Glutamatergic neuron (in vitro differentiated cells): ENCODE measurements at places on chromosomes 16 and 17. TPM values are rescaled to one million over a fixed set of nuclear protein-coding genes. Genes with fewer than 3 reads are reported as not detected.

DNA sequence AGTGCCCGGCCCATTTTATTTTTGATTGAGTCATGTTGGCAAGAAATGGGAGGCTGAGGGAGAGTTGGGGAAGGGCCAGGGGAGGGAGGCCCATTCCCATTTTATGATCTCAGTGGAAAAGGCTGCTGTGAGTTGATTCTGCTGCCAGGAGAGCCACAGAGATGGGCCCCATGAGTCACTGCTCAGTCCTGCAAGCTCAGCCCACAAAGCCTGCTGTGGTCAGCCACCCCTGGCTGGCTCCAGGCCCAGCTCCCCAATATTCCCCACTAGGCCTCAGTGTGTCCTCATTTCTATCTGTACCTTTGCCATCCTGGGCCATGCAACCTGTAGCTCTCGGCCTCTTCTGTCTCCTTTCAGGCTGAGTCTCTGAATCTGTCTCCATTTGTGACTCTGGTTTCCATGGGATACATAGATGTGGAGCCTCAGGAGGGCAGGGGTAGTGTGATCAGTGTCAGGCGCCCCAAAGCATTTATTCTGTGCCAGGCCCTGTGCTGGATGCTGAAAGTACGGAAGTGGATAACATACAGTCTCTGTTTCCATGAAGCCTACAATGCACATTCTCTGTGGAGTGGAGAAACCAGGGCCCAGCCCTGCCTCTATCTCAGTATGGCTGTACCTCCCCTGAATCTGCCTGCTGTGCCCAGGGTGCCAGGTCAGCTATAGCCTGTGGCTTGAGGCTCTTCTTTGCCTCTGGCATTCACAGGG lies 1.9 kb upstream of the PLEKHG4 start:
- no peak for DNase-seq
- H3K27ac ChIP-seq: no peak overlapping the region
- no peak overlapping the region for H3K4me3 ChIP-seq
- no peaks in the 10 kb centered on the region for H3K4me1 ChIP-seq
- no peaks in the 10 kb centered on the region for H3K36me3 ChIP-seq

- peak overlapping the region; percentile 28 for H3K27ac ChIP-seq
- H3K4me3 ChIP-seq: peak overlapping the region; percentile 88
- no peaks in the 10 kb centered on the region for H3K36me3 ChIP-seq
- DNase-seq: peak; percentile 67
- peaks cover 27% of the 10 kb centered on the region for H3K4me1 ChIP-seq
- H3K27me3 ChIP-seq: peaks cover 20% of the 10 kb centered on the region
These were observed 466 bp downstream of the NEUROD2 start for GRCh38 chr17:39607057-39607850.

Gene KRTAP4-9
- total RNA-seq: not detected

DNA sequence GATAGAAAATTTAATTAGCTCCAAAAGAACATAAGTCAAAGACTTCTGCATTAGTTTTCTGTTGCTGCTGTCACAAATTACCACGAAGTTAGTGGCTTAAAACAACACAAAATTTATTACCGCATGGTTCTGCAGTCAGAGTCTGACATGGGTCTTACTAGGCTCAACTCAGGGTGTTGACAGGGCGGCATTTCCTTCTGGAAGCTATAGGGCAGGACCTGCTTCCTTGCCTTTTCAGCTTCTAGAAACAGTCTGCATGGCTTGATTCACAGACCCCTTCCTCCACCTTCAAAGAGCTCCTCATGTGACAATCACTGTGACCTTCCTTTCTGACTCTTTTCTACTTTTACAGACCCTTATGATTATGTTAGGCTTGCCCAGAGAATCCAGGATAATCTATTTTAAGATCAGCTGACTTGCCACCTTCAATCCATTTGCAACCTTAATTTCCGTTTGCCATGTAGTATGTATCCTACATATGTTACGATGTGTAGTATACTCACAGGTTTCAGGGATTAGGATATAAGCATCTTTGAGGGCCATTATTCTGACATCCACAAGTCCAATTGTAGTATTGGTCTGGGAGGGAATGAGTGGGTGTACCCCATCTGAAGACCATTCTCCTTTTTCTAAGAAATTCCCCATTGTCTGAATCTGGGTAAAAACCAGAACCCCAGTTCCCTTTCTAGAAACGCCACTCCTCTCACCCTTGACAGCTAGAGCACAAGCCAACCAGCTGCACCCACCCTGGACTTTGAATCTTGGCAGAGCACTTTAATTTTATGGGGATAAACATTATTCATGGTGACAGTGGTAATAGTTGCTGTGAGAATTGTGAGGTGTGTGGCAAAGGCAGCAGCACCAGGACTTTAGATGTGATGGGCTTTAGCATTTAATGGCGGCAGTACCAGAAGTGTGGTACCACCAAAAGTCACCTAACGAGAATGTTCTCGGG lies 265.5 kb downstream of the KCNJ2 start:
- peaks cover 2% of the 10 kb centered on the region for H3K27me3 ChIP-seq
- no peaks in the 10 kb centered on the region for H3K4me1 ChIP-seq
- no peak for DNase-seq
- H3K36me3 ChIP-seq: no peaks in the 10 kb centered on the region
- H3K27ac ChIP-seq: no peak overlapping the region

Gene COPS3
- total RNA-seq: 71.7 TPM

GRCh38 chr16:51557670-51558069 lies 406.6 kb upstream of the SALL1 start:
- no peak overlapping the region for H3K4me3 ChIP-seq
- H3K27me3 ChIP-seq: peaks cover 5% of the 10 kb centered on the region
- no peaks in the 10 kb centered on the region for H3K36me3 ChIP-seq
- no peak overlapping the region for H3K27ac ChIP-seq
- no peak for DNase-seq

GRCh38 chr17:5364156-5364555 lies 55.3 kb downstream of the NUP88 start:
- H3K27me3 ChIP-seq: peaks cover 7% of the 10 kb centered on the region
- no peak for DNase-seq
- H3K27ac ChIP-seq: no peak overlapping the region
- H3K36me3 ChIP-seq: no peaks in the 10 kb centered on the region
- H3K4me3 ChIP-seq: no peak overlapping the region

Gene FN3K
- 33.7 TPM for total RNA-seq

- no peak overlapping the region for H3K4me3 ChIP-seq
- H3K36me3 ChIP-seq: no peaks in the 10 kb centered on the region
- DNase-seq: no peak
These were observed 17.3 kb downstream of the FA2H start for GRCh38 chr16:74757349-74757748.

Gene CHRNE
- 0.69 TPM for total RNA-seq

DNA sequence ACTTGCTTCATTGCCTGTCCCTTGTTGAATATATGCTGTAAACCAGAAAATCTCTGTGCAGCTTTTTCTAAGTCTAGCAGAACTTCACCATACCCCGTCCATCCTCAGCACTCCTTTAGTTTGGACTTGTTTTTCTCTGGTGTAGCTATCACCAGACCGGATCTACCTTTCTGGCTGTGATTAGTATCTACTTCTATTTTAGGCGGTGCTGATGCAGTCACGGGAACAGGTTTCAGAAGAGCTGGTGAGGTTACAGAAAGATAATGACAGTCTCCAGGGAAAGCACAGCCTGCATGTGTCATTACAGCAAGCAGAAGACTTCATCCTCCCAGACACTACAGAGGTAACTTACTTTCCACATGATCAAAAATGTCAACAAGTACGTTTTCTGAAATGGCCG lies 46.4 kb downstream of the NUP88 start:
- peak overlapping the region; percentile 48 for H3K27ac ChIP-seq
- H3K27me3 ChIP-seq: peaks cover 2% of the 10 kb centered on the region
- DNase-seq: no peak
- peaks cover 5% of the 10 kb centered on the region for H3K4me1 ChIP-seq
- no peaks in the 10 kb centered on the region for H3K36me3 ChIP-seq
- H3K4me3 ChIP-seq: no peak overlapping the region

Gene NRN1L
- total RNA-seq: 1.0 TPM

Gene PRDM7
- not detected for total RNA-seq

DNA sequence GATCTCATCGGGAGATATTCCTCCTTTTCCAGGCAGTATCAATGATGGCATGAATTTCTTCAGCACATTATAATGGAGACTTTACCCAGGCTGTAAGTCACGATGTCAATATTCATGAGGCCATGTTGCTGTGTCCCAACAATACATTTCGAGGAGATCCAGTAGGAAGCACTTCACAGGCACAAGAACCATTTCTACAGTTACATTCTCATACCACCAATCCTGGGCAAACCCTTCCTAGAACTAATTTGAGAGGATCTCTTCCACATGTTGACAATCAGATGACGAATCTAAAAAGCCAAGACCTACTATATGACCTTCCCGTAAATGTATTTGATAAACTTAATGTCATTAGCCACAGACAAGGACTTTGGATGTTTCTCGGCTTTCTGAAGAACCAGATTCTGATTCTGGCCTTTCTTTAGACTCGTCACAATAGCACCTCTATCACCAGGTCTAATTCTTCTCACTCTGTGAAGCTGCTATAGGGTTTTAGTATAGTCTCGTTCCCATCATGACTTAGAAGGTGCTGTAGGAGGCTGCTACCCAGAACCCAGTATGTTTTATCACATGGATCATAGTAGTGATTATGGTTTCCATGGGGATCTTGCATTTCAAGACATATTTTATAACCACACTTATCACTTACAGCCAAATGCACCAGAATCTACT lies 40.2 kb downstream of the C16orf87 start:
- peak overlapping the region; percentile 60 for H3K27ac ChIP-seq
- peaks cover 6% of the 10 kb centered on the region for H3K27me3 ChIP-seq
- peaks cover 25% of the 10 kb centered on the region for H3K36me3 ChIP-seq
- no peak for DNase-seq
- no peaks in the 10 kb centered on the region for H3K4me1 ChIP-seq
- H3K4me3 ChIP-seq: peak overlapping the region; percentile 83

DNA sequence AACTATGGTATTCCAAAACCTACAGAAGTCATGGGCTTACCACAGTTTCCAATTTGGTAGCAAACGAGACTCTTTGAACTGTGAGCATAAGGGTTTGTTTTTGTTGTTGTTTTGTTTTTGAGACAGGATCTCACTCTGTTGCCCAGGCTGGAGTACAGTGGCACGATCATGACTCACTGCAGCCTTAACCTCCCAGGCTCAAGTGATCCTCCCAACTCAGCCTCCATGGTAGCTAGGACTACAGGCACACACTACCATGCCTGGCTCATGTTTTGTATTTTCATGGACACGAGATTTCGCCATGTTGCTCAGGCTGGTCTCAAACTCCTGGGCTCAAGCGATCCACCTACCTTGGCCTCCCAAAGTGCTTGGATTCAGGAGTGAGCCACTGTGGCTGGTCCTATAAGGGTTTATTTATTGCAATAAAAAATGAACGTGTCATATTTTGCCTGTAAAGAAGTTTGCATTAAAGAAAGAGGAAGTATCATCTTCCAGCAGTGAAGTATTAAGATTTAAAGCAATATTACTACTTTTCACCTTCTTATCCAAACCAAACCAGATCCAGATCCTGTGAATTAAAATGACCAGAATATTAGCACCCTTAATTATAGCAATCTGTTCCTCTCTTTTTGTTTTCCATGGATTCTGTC lies 37.2 kb downstream of the KCNJ2 start:
- no peak for DNase-seq
- no peaks in the 10 kb centered on the region for H3K27me3 ChIP-seq
- H3K27ac ChIP-seq: no peak overlapping the region
- no peak overlapping the region for H3K4me3 ChIP-seq

DNA sequence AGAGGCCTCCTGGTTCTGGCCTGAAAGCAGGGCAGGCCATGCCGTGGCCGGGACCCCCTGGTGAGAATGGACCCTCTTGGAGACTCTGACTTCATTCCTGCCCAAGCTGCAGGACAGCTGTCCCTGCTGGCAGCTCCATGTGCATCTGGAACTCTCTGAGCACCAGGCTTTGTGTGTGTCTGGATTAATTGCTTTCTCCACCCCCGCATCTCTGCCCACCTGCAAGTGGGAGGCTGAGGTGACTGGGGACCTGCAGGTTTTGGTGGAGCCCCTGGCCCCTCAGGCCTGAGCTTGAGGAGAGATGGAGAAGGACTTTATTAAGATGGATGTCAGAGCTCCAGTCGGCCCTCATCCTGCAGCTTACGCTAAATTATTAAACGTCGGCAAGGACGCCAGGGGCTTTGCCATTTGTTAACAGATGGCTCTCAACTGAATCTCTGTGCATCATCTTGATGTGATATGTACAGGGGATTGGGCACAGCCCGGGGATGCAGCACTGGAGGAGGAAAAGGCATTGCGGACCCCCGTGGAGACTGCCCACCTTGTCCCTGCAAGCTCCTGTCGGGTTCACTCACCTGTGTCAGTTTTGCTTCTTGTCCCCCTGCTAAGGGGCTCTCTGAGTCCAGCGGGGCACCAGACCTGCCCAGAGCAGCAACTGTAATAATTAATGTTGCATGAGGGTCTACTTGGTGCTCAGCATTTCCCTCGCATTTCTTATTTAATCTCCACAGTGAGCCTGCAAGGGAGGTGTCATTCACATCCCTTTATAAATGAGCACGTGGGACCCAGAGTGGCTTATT lies 154.1 kb upstream of the RPL38 start:
- H3K27me3 ChIP-seq: peaks cover 12% of the 10 kb centered on the region
- peak overlapping the region; percentile 70 for H3K27ac ChIP-seq
- DNase-seq: no peak
- H3K4me1 ChIP-seq: peaks cover 52% of the 10 kb centered on the region
- H3K36me3 ChIP-seq: no peaks in the 10 kb centered on the region

Gene SLFN12L
- total RNA-seq: not detected

GRCh38 chr16:15808071-15808470 lies 48.8 kb downstream of the MYH11 start:
- no peaks in the 10 kb centered on the region for H3K27me3 ChIP-seq
- H3K4me3 ChIP-seq: no peak overlapping the region
- no peaks in the 10 kb centered on the region for H3K36me3 ChIP-seq
- H3K4me1 ChIP-seq: peaks cover 7% of the 10 kb centered on the region
- no peak for DNase-seq

Gene YBX2
- total RNA-seq: 1.3 TPM

DNA sequence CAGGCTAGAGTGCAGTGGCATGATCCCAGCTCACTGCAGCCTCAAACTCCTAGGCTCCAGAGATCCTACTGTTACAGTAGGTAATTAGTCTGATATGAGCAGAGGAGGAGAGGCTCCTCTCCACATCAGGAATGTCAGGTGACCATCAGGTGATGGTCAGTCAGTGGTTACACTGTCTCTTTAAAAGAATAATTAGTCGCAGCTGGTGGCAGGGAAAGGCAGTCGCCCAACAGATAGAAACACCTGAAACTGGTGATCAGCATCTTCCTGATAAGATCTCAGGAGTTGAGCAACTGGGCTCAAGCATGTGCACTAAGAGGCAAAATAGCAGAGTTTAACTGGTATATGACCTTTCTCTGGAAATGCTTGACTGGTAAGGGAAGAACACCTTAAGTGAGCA lies 21.5 kb upstream of the ABCA5 start:
- H3K4me1 ChIP-seq: peaks cover 6% of the 10 kb centered on the region
- DNase-seq: no peak
- no peak overlapping the region for H3K27ac ChIP-seq
- no peak overlapping the region for H3K4me3 ChIP-seq
- H3K36me3 ChIP-seq: no peaks in the 10 kb centered on the region

DNA sequence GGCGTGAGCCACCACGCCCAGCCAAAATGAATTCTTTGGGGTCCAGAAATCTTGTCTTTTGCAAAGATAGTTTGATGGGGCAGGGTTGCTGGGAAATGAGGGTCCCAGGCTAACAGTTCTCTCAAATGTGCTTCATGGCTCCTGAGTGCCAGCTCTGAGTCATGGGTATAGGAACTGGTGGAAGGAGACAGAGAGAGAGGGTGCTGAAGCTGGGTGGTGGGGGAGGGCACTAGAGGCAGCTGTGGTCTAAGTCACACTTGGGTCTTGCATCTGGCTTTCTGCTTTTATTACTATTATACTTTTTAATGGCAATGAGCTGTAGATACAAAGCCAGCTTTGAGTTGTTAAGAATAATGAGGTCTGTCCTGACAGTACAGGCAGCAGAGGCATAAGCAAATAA lies 54.6 kb downstream of the PRKCA start:
- H3K27me3 ChIP-seq: no peaks in the 10 kb centered on the region
- no peak overlapping the region for H3K27ac ChIP-seq
- no peak overlapping the region for H3K4me3 ChIP-seq
- H3K36me3 ChIP-seq: no peaks in the 10 kb centered on the region
